ENCODE measurements at places on chromosomes 3 and 15. TPM values are rescaled to one million over a fixed set of nuclear protein-coding genes. Genes with fewer than 3 reads are reported as not detected.

Gene PLA2G4E
- not detected for total RNA-seq

Gene C3orf62
- 10.7 TPM for total RNA-seq

Gene GRAMD2A
- total RNA-seq = 6.0 TPM

Gene SKOR1
- total RNA-seq = 0.65 TPM

DNA sequence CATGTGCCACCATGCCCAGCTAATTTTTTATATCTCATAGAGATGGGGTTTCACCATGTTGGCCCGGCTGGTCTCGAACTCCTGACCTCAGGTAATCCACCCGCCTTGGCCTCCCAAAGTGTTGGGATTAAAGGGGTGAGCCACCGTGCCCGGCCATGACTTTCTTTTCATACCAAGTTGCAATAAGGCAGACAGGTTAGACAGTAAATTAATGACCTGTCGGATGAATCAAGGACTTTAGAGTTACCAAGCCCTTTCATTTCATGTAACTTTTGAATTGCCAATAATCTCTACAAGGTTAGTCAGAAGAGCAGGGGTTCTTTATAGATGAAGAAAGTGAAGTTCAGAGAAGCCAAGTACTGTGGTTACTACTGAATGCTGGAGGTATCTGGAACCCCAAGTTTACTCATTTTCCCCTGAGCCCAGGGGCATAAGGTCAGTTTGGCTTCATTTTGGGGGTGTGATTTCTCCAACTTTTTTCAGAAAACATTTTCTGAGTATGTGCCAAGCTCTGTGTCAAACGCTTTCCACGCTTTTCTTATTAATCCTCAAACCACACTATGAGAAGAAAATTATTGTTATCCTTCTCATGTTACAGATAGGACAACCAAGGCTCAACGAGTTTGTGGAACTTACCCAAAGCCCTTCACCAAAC, 11.9 kb downstream of the PRICKLE2 start:
- DNase-seq = no peak

- no peak for DNase-seq
These were observed 59.2 kb downstream of the TMOD3 start for GRCh38 chr15:51888593-51889195.

DNA sequence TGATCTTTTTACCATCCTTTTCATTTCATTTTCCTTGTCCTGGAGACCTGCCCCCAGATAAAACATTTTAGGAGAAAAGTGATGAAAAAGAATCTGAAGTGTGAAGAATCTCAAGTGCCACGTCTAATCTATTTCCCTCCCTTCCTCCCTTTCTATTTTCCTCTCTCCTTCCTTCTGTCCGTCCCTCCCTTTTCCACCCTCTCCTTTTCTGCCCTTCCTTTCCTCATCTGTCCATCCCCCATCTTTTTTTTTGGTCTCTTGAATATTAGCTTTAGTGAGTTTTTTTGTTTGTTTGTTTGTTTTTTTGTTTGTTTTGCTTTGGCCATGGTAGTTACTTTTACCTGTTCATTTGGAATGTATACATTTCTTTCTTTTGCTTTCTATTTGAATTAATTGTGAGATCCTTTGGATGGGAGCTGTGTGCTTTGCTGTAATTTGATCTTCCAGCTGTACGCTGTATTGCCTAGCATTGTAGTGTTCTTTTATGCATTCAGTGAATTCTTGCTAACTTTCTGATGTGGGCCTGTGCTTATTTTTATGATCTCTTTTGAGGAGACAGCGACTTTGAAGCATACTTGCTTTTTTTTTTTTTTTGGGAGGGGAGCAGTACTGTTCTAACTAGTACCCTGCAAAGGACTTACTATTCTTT, 19.2 kb downstream of the CDIN1 start:
- DNase-seq = no peak

- no peak for DNase-seq
These were observed 304.0 kb upstream of the TLE3 start for GRCh38 chr15:70401709-70402108.

GRCh38 chr3:29775340-29775739, 494.5 kb downstream of the RBMS3 start:
- no peak for DNase-seq

- DNase-seq = no peak
These were observed 456.3 kb upstream of the ARRDC4 start for GRCh38 chr15:97504031-97504792.

GRCh38 chr3:39471652-39472051, 4.2 kb downstream of the MOBP start:
- no peak for DNase-seq

DNA sequence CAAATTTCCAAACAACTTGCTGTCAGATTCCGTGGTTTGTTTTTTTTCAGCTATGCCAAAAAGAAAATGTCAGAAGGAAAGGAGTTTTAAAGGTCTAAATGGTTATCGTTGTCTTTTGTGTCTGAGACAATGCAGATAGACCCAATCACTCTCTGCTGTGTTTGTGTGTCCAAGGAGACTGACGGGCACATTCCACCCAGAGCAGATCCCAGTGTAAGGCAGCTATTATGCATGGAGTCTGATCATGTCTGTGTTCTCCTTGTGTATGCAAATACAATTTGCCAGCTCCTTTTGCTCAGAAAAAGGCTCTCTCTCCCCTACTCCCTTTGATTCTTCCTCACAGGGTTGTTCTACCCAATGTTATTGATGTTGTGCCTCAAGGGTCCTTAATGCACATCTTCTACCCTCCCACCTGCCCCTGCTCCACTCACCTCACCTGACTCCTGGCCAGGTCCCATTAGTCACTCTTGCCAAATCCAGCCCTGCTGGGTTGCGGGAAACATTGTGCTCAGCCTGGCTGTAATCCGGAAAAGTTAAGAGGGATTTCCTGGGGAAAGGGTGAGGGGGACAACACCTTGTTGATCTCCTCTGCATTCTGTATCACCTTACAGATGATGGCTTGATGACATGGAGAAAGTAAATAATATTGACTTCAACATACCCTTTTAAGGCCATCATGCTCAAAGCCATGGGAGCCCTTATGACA, 61.0 kb downstream of the OTOL1 start:
- no peak for DNase-seq

DNA sequence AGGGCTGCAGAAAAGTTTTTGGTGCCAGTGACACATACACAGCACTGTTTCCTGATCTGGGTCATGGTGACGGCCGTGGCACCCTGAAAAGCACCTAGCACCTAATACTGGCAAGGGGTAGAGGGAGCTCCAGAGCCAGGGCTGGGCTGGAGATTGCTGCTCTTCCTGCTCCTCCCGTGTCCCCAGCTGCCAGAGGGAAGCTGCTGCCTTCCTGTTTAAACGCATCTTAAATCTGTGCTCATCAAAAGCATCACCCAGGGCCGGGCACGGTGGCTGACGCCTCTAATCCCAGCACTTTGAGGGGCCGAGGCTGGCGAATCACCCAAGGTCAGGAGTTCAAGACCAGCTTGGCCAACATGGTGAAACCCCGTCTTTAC, 156.7 kb upstream of the MEF2A start:
- no peak for DNase-seq

DNA sequence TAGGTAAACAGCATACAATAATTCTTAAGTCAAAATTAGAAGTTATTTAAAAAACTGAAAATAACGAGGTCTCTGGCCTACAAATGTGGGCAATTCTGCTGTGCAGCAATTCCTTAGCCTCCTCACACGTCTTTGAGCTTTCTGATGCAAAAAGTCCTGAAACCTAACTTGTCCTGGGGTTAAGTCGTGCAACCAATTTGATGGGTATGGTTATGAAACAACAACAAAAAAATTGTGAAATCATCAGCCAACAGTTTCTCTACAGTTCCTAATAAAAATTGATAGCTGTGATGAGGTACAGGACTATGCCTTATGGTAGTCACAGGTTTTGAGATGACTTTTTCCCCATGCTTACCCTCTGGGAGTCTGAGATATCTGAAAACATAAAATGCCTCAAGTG, 6.5 kb upstream of the GLB1 start:
- DNase-seq = no peak

DNA sequence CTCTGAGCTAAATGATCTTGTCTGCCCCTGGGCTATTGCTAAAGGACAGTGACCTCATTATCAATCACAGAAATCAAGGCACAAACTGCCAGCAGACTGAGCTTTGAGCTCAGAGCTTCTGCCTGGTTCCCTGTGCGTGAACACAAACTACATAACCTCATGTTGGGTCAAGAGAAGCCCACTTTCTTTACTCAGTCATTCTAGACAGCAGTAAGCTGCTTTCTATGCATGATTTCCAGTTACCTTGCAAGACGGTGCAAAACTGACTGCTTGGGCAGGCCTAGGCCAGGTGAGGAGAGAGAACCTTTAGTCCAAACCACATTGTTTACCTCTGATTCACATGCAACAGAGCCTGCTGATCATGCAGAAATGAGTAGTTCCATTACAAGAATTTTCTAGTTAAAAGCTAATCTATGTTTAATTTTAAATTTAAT, 75.1 kb downstream of the ARRDC4 start:
- DNase-seq = no peak

- DNase-seq = no peak
These were observed 417.6 kb upstream of the RGMA start for GRCh38 chr15:93506646-93507045.

GRCh38 chr3:43638594-43639447, 17.0 kb upstream of the ANO10 start:
- DNase-seq = no peak

- DNase-seq = no peak
These were observed 119.1 kb upstream of the ADAMTS9 start for GRCh38 chr3:64806668-64807605.

- DNase-seq = no peak
These were observed 118.3 kb upstream of the SEMA6D start for GRCh38 chr15:47598996-47599395.

DNA sequence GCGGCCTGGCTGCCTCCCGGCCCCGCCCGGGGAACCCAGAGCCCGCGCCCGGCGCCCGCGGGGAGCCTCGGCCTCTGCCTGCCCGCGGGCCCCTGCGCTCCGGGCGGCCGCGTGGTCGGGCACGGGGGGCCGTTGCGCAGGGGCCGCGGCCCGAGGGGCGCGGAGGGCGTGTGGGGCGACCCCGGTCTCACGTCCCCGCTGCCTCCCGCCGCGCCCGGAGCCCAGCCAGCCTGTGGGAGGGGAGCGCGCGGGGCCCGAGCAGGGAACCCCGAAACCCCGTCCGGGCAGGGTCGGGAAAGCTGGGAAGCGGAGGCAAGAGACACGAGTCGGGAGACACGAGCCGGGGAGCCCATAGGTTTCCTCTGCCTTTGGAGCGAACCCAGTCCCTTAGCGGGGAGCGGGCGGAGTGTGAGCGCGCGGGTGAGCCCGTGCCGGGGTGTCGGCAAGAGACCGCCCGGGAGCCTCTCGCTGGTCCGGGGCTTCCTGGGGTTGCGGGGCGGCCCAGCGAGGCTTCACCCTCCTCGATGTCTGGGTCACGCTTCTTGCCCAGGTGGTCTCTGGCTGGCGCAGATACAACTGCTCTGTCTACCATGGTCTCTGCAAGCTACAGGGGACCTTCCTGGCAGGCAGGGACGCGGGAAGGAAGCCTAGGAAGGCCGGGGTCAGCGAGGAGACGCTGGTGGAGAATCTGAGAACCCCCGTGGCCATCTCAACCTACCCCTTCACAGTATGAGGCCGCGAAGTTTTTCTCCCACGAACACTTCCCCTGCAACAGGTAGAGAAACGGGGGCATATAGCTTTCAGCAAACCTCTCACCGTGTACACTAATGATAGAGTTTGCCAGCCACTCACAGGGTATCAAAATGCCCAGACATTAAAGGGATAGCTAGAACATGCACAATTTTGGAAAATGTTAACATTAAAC, 586 bp downstream of the LRRK1 start:
- DNase-seq = no peak

Data from type B pancreatic cell (in vitro differentiated cells).